Left lobe of liver (tissue), 2 donors: ENCODE measurements at places on chromosomes 4 and X.
A peak's percentile ranks its signal among the peaks of the same experiment; 100 is the strongest.

GRCh38 chrX:129798888-129799287 lies 19.1 kb downstream of the SASH3 start:
- DNase-seq, result no peak

- DNase-seq, result no peak
These were observed 96.0 kb upstream of the PPP2R3B start for GRCh38 chrX:482702-483203.

DNA sequence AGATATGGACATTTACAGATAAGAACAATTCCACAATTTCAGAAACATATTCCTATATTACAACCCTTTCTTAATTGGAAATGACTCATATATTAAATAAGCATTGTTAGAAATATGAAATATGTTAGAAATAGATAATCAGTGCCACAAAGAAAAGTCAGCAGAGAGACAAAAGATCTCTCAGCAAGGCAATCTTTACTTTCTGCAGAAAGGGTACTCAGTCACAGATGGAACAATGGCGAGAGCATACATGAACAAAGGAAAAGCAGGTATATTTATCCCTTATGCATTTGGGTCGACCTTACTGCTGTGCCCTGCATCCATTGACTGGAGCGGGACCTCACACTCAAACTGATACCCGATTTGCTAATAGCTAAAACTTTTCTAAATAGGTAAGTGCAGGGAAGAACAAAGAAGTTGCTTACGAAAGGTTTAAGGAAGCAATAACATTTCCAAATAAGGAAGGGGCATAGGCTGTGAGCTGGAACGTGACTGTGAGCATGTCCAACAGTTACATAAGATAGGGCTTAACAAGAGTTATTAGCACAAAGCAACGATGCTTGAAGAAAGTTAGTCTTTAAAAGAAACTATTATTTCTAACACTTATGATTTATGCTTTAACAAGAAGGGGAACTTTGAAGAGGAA lies 40.8 kb downstream of the MGARP start:
- no peak for DNase-seq

DNA sequence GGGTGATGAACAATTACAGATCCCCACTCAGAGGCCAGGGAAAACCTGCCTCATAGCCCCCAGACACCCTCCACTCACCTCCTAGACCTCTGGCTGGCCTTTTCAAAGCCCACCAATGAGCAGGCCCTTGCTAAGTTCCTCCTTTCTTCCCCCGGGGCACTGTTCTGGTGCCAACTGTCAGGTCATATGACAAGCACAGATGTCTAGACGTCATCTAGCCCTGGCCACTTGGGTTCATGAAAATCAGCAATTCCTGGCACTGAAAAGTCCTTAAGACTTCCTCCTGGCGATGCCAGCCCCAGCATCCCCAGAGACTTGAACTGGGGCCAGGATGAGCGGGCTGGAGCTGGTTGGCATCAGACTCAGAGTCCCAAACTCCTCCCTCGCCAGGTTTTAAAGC lies 115.6 kb upstream of the NALF2 start:
- DNase-seq, result no peak

GRCh38 chrX:151729056-151729725 lies 5.4 kb upstream of the CNGA2 start:
- DNase-seq, result no peak

GRCh38 chr4:24013668-24014422 lies 124.0 kb upstream of the PPARGC1A start:
- no peak for DNase-seq

- DNase-seq, result no peak
These were observed 64.1 kb upstream of the GPR78 start for GRCh38 chr4:8516061-8516573.

DNA sequence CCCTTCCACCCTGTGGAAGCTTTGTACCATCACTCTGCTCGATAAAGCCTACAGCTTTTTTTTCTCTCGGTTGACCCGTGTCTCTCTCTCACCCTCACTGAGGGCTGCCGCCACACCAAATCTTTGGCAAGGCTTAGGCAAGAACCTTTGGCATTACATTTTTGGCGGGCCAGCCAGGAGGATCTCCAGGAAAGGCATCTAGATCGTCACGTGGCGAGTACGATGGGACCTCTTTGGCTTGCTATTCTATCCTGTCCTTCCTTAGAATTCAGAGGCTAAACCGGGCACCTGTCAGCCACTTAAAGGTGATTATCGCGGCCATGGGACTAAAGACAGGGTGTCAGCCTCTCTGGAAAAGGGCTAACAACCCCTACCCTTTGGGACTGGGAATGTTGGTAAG lies 96.2 kb downstream of the UGT2B28 start:
- DNase-seq, result no peak

DNA sequence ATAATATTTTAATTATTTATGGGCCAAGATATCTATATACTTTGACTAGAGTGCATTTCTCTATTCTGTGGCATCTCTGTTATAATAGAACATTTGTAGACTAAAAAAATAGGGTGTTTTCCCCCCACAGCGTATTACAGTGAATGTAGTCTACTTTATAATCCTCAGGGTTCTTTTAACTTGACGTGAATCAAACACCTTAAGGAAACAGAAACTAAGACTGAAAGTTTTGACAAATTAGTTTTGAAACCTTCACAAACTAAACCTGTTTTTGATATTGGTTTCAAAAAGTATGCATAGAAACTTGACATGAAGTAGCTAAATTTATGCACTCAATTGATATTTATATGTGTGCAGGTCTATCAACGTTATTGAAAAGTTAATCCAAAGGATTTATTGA lies 1963.1 kb upstream of the TENM3 start:
- DNase-seq, result no peak

- no peak for DNase-seq
These were observed 5.3 kb downstream of the CWH43 start for GRCh38 chr4:48991357-48991756.

- DNase-seq, result peak; percentile 81
These were observed 377 bp downstream of the TIMM17B start for GRCh38 chrX:48897157-48897624.

DNA sequence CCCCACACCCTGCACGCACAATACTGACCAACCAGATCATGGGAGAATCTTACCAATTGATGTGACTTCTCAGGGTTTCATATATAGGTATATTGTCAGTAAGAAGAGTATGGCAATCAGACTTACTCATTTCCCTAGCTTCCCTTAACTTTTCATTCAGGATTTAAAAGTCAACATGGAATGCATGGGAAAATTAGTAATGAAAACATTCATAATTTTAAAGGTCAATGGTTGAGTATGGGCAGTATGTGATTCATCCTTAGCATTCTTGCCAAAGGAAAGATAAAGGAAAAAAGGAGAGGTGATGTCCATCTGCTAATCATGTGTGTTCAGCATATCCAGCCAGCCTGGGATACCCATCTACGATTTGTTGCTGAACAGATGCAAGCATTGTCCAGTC lies 4.0 kb downstream of the DIPK2B start:
- no peak for DNase-seq

GRCh38 chrX:18620349-18620748 lies 51.6 kb downstream of the RS1 start:
- DNase-seq, result no peak

- no peak for DNase-seq
These were observed 15.3 kb downstream of the FGFR3 start for GRCh38 chr4:1808396-1808795.

DNA sequence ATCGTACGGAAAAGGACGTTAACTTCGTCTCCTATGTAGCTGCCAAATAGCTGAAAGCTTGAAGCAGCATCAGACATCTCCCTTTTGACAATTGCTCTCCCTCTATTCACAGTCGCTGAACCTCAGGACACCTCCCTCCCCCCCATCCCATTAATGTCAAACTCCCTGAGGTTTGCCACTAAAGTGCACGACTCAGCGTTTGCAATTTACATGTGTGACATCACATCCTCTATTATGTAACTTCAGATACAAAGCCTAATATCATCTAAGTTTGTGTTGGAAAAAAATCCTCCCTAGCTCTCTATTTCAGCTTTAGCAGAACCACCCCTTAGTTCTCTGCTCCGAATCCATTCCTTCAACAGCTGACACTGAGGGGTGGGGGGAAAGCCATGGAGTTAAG lies 5.5 kb upstream of the NR3C2 start:
- DNase-seq, result no peak

GRCh38 chrX:114635986-114636385 lies 52.1 kb downstream of the HTR2C start:
- DNase-seq, result no peak

DNA sequence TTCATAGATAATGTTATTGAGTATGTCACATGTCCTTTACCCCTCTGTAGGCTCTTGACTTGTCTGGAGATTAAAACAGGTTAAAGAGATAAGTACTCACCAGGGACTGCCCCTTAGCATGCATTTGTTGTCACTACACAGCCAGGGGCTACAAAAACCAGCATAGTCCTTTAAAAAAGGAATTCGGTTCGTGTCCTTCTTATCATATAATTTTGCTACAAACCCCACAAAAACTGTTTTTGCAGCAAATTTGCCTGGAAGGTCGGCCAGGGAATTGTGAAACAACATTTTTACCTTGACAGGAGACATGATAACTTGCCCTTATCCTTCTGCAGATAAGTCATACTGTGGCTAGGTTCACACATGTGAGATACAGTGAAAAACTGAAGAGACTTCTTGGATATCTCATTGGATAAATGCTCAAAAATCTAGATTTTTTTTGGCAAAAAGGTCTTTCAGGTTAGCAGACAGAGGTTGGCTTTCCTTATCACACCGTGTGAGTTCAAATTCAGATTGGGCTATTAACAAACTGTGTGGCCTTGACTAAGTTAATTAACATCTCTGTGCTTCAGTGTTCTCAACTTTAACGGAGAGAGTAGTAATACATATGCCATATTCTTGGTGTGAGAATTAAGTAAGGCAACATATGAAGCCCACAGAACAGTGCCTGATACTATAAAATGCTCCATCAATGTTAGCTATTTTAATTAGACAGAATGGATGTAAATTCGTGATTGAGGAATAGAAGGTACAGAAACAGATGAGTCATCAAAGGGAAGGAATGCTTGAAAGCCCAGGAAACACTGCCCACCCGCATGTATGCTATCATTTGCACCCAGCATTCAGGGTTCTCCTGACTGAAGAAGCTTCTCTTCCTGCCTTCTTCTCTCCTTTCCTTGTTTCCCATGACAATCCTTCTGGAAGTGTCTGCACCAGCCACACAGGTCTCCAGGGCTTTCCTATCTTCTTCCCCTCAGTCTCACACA lies 30.0 kb downstream of the FAM9C start:
- DNase-seq, result no peak

DNA sequence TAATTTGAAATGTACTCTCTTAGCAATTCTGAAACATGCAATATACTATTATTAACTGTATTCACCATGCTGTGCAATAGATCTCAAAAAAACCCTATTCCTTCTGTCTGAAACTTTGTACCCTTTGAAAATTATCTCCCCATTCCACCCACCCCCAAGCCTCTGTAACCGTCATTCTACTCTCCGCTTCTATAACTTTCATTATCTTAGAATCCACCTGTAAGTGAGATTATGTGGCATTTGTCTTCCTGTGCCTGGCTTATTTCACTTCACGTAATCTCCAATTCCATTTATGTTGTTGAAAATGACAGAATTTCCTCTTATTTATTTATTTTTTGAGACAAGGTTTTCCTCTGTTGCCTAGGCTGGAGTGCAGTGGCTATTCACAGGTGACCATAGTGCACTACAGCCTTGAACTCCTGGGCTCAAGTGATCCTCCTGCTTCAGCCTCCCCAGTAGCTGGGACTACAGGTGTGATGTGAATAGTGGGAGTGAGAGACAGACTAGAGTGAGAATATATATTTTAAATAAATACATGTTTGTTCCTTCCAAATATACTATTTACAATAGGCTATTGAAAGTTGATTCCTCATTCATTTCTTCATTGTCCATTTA lies 30.5 kb downstream of the VSIG4 start:
- no peak for DNase-seq

- no peak for DNase-seq
These were observed 13.2 kb upstream of the FAM3A start for GRCh38 chrX:154529206-154529612.

GRCh38 chr4:25320336-25320735 lies 7.8 kb downstream of the ZCCHC4 start:
- no peak for DNase-seq

DNA sequence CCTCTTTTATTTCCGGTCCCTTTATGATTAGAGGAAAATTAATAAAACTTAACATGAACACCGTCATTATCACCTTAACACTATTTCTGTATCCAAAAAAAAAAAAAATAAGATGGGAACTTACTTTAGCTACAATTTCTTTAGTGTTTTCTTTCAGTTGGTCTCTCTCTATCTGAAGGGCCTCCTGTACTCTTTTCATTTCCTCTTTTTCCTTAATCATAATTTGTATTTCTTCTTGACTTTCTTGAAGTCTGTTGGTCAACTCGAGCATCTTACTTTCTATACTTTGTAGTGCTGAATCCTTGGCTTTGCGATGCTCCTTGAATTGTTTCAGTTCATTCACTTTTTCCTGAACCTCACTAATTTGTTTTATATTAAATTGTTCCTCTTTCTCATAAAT lies 45.3 kb upstream of the BDH2 start:
- no peak for DNase-seq

DNA sequence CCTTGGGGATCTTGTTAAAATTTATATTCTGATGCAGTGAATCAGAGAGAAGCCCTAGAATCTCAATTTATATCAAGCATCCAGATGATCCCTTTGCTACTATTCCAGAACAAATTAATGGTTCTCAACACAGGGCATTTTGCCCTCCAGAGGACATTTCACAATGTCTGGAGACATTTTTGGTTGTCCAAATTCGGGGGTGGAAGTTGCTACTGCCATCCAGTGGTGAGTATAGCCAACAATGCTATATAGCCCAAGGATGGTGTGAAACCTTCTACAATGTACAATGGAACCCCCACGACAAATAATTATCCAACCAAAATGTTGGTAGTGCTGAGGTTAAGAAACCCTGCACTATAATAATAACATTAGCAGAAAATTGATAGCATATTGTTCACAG lies 2440.0 kb downstream of the PCDH7 start:
- DNase-seq, result peak; percentile 59

DNA sequence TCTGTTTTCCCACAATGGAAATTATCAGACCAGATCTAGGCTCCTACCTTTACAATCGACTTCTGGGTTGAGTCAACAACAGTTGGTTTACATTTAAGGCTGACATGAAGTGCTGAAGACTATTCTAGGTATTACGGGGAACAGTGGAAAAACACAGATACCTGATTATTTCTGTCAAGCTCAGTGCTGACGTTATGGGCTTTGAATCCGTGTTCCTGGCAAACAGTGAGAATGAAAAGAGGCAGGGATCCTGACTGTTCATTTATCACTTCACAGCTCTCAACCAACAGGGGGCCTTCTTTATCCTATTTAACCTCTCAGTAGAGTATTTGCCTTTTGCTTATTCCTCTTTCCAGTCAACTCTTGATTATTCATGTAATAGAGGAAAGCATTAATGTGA lies 43.1 kb downstream of the TMEM164 start:
- DNase-seq, result no peak

GRCh38 chr4:152674359-152674758 lies 5.4 kb downstream of the TMEM154 start:
- DNase-seq, result no peak

DNA sequence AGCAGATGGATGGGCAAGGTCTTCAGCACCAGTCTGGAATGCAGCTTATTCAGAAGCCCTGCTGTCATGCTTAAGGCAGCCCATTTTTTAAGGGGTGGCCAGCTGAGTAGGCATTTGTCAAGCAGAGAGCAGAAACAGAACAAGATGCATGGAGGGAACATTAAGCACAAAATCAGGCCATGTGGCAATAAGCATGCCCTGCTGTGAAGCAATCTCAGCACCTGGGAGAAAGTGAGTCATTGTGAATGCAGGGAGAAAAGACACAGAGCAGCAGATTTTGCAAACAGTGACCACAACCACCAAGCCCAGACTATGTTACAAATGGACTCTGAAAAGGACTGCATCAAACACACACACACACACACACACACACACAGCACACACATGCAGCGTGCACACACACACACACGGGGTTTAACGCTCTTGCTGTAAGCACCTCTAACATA lies 94.1 kb upstream of the GALNT7 start:
- no peak for DNase-seq
